ENCODE measurements at places on chromosomes 7 and 10.

- DNase-seq: no peak
These were observed 61.2 kb downstream of the SH3PXD2A start for GRCh38 chr10:103793920-103794883.

- DNase-seq: no peak
These were observed 406.5 kb downstream of the SUGCT start for GRCh38 chr7:40541336-40541735.

- no peak for DNase-seq
These were observed 327.3 kb downstream of the HTR7 start for GRCh38 chr10:90530521-90530920.

- no peak for DNase-seq
These were observed 302.6 kb upstream of the LYZL1 start for GRCh38 chr10:28986117-28986792.

DNA sequence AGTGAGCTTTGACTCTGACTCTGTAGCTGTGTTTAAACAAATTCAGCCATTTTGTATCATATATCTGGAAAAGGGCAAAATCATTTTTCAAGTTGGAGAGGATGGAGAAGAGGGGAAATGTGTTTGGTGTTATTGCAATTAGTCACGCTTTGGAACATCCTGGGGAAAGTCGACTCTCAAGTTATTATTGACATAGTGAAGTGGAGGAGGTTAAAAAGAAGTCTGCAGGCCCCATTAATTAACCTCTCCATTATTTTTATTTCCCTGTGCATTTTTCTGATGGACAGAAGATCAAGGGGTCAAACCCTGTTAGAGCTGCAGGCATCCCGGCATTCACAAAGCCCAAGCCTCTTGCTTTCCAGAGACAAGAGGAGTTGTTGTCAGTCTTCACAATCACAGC is 132.6 kb downstream of the TEX36 start:
- no peak for DNase-seq

DNA sequence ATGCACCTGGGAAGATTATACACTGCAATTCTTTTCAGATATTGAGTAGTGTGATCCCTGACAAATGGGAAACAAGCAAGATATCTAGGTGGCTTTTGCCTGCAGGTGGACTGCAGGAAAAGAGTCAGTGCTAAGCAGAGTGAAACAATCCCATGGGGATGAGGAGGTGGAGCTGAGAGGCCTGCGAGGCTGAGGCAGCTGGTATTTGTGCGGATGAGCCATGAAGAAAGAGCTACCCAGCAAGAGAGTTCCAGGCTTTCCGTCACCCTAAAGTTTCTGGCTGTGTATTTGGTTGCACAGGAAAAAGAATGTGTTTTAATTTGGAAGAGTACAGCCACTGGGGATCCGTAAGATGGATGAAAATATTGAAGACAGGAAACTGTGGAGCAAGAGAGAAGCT is 714.1 kb upstream of the COBL start:
- no peak for DNase-seq

DNA sequence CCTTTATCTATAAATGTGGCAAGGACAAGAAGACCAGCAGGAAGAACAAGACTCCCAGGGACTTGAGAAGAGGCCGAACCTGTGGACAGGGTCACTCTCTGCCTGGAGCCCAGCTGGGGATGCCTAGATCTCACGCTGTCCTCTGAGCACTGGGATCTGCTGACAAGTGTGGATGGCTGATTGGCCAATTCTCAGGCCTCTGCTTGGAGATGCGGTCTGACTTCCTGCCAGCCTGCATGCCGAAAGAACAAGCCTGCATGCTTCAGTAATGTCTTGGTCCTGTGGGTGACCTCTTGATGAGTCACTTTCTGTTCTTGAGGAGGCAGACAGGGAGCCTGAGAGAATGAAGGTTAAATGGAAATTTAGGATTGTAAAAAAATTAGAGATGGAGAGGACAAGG is 84.7 kb downstream of the TMEM178B start:
- no peak for DNase-seq

GRCh38 chr10:107496594-107496993 is 332.1 kb upstream of the SORCS1 start:
- DNase-seq: no peak

- no peak for DNase-seq
These were observed 37.6 kb downstream of the JAKMIP3 start for GRCh38 chr10:132103116-132103910.

DNA sequence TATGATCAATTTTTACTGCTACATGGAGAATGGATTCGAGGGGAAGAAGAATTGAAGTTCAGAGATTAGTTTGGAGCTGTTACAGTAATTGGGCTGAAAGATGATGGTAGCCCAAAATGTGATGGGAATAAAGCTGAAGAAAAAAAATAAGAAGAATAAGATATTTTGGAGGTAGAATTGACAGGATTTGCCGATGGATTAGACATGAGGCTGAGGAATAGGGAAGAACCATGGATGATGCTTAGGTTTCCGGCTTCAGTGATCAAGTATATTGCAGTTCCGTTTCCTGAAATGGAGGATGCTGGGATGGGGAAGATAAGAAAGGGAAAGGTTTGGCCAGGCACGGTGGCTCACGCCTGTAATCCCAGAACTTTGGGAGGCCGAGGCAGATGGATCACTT is 38.9 kb upstream of the FHIP2A start:
- no peak for DNase-seq

GRCh38 chr7:88851220-88851619 is 55.7 kb upstream of the TEX47 start:
- no peak for DNase-seq

- DNase-seq: no peak
These were observed 143.5 kb downstream of the PIP4K2A start for GRCh38 chr10:22570733-22571430.

DNA sequence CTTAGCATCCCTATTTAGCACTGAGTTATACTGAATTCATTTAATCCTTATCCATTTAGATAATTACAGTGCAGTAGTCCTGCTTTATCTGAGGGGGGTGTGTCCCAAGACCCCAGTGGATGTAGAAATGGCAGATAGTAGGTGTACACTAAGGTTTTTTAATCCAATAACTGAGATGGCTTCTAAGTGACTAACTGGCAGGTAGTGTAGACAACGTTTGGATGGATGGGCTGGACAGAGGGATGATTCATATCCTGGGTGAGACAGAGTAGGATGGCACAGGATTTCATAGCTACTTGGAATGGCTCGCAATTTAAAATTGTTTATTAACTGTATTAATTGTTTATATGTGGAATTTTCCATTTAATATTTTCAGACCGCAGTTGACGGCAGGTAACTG is 295.6 kb downstream of the CCDC3 start:
- DNase-seq: no peak

- no peak for DNase-seq
These were observed 40.3 kb downstream of the NRCAM start for GRCh38 chr7:108415821-108416536.

DNA sequence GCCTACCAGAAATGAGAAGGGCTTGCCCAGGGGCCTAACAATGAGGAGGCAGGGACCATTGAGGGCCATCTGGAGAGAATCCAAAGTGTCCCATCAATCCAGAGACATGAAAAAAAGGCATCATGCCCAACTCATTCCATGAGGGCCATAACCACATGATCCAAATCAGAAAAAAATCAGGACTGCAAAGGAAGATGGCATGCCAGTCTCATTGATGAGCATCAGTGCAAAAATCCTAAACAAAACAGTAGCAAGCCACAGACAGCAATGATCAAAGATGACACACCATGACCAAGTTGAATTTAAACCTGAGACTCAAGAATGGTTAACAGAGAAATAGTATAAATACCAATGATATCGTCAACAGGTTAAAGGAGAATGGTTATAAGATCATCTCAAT is 7.0 kb upstream of the CYP3A4 start:
- DNase-seq: no peak

DNA sequence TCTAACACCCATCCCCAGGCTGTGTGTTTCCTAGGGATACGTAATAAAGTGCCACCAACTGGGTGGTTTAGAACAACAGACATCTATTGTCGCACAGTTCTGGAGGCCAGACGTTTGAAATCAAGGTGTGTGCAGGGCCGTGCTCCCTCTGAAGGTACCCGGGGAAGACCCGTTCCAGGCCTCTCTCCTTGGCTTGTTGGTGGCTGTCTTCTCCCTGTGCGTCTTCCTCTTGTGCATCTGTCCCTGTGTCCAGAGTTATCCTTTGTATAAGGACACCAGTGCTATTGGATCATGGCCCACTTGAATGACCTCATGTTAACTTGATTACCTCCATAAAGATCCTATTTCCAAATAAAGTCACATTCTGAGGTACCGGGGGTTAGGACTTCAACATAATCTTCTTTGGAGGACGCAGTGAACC is 15.6 kb downstream of the GRK5 start:
- DNase-seq: no peak

DNA sequence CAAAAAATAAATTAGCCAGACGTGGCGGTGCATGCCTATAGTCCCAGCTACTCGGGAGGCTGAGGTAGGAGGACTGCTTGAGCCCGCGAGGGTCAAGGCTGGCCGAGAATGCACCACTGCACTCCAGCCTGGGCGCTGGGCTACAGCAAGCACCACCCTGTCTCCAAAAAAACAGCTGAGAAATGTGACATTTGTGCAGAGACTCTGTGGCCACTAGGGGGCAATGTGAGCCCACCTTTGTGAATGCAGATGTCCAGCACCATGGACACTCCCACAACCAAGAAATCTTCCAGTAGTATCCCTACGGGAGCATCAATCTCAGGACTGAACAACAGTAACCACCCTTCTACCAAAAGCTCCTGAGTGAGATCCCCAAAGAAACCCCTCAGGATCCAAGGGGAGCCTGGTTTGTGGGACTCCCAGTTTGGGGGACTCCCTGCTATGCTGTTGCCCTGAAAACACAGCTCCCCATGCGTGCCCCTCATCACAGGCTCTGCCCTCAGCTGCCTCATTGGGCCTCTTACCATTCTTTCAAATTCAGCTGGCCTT is 6.2 kb upstream of the AHCYL2 start:
- DNase-seq: peak; percentile 88

GRCh38 chr10:27527666-27528295 is 23.7 kb downstream of the RAB18 start:
- no peak for DNase-seq

DNA sequence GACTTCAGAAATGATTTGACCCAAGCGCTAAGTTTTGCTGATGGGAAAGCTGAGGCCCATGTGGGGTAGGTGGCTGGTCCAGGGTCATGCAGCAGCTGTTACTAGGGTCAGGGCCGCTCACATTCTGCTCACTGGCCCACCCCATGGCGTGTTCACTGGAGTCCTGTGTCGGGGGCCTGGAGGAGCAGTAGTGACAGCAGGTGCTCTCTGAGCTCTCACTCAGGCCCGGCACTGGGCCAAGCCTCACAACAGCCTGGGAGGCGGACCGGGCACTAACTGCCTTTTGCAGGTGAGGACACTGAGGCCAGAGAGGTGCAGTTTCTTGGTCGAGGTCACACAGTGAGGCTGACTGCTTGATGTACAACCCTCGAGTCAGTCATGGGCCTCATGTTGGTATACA is 82.7 kb downstream of the GLRX3 start:
- DNase-seq: peak; percentile 11

- DNase-seq: no peak
These were observed 819 bp downstream of the TMED4 start for GRCh38 chr7:44580945-44581878.

- DNase-seq: peak; percentile 49
These were observed 75.4 kb downstream of the PROSER2 start for GRCh38 chr10:11898372-11899066.

GRCh38 chr7:115329006-115329405 is 407.1 kb downstream of the MDFIC start:
- DNase-seq: no peak

GRCh38 chr7:28155019-28155660 is 25.5 kb downstream of the JAZF1 start:
- no peak for DNase-seq

DNA sequence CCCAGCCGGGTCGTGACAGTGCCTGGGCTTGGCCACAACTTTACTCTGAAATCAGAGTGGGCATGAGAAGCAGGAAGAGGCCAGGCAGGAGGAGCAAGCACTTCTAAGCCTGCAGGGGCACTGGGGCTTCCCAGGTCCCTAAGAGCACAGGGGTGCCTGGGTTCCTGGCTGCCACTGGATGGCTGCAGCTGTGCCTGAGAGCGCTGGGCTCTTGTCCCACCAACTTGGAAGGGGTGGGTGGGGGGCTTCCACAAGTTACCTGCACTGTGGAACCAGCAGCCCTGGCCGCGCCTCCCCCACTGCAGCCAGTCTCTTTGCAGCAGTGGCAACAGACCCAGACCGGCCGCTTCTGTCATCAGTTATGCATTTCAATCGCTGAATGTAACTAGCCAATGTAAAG is 434.7 kb upstream of the GRM3 start:
- DNase-seq: no peak

GRCh38 chr7:2511769-2512168 is 7.8 kb upstream of the LFNG start:
- no peak for DNase-seq

DNA sequence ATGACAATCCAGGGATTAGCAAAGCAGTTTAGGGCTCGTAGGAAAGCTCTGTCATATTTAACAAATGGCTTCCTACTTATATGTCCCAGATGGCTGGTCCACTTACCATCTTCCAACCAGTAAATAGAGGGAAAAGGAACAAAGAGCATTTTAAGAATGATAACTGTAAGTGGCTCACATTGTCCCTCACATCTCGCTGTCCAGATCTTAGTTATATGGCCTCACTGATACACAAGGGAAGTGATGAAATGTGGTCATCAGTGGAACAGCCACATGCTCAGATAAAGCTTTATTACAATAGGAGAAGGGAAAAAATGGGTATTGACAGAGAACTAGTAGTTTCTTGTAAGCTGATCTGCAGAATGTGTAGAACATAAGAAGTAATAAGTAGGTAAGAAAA is 35.8 kb downstream of the IQUB start:
- DNase-seq: no peak

- peak; percentile 64 for DNase-seq
These were observed 19.8 kb downstream of the VOPP1 start for GRCh38 chr7:55552320-55553023.

GRCh38 chr7:27960415-27960814 is 220.2 kb downstream of the JAZF1 start:
- peak; percentile 43 for DNase-seq

- DNase-seq: peak; percentile 24
These were observed 115.8 kb upstream of the ITGB1 start for GRCh38 chr10:33073641-33074415.

DNA sequence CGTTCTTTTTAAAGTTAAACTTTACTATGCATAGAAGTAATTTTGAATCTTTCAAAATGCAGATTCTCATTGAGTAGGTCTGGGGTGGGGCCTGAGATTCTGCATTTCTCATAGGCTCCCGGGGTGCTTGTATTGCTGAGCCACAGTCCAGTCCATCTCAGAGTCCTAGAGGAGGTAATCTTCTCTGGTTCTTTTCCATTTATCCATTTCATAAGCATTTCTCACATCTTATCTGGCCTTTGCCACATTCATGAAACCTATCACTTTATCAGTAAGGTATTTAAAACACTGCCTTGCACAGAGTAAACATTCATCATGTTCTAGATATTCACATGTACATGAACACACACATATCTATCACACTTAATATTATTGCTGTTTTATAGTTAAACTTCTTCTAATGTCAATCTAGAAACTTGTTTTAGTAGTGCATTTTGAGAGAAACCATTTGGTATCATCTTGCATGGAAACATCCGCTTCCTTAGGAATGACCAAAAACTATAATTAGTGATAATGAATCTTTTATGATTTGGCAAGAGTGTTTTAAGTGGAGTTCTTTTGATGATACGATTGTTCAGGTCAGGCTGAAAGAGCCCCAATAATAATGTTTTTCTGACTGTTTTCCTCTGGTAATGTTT is 12.0 kb downstream of the GNAI1 start:
- DNase-seq: no peak

All from femur (tissue), 1 donor.